Activated naive CD4-positive, alpha-beta T cell treated with anti-CD3 and anti-CD28 coated beads, Interleukin-2, amount 50 U/mL, for 72 hours (primary cell): ENCODE measurements at places on chromosomes 3 and 15.

DNA sequence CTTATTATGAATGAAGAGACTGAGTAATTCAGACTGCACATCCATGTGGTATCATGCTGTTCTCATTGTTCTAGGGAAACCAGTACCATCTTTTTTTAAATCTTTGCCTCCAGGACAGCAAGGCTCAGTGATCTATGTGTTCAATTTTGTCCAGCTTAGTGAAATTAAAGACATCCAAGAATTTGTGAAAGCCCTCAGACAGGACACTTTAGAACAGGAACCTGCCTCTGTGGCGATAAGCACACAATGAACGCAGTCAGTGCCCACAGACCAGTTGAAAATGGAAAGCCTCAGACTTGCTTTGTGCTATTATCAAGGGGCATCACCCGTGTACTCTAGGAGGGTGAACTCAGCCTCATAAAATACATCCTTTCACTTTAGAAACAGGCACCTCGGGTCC, 20.1 kb downstream of the EID1 start:
- no peak for DNase-seq

DNA sequence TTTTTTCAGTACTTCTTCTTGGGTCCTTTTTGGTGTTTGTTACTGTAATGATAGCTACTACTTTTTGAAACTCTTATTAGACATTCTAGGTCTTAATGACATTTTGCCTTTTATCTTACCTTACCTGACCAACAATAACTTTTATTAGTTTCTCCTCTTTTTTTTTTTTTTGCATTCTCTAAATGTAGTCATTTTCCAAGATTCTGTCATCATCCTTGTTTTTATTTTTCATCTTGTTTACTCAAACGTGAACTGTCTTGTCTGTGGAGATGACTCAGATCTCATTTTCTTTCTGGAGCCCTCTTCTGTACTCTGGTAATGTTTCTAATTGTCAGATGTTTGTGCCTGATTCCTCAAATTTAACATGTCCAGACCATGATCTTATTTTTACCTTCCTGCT, 2.9 kb downstream of the ABHD5 start:
- DNase-seq, result no peak

GRCh38 chr3:149662240-149662887, 4.5 kb upstream of the WWTR1 start:
- no peak for DNase-seq

GRCh38 chr15:44918136-44918535, 38.4 kb upstream of the TERB2 start:
- DNase-seq, result no peak

DNA sequence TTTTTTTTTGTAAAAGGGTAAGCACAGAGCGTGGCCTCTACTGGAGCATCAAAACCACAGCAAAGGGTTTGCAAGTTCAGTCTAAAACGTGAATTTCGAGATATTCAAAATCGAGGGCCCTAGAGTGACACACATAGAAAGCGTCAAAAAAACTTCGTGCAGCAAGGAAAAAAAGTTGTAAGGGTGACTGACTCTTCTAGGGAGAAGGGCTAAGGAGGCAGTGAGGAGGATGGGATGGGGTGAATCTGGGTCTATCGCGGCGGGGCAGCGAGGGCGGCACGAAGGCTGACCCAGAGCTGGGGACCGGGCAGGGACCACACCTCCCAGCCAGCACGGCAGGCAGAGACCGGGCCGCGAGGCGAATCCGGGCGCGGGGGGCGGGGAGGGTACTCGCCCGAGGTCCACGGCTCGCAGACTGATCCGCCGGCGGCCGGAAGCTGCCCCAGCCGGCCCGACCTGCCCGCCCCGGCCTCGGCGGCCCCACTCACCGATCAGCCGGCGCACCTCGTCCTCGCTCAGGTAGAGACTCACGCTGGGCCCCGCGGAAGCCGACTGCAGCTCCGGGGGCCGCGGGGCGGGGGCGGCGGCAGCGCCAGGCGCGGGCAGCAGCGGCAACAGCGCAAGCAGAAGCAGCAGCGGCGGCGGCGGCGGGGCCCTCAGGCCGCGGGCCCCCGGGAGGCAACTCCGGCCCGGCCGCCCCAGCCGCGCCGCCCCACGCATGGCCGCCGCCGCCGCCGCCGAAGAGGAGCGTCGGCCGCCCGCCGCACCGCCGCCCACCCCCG, 533 bp downstream of the RYK start:
- peak; percentile 67 for DNase-seq

- DNase-seq, result no peak
Measured at GRCh38 chr15:91281947-91282346, 181.9 kb downstream of the SV2B start.

DNA sequence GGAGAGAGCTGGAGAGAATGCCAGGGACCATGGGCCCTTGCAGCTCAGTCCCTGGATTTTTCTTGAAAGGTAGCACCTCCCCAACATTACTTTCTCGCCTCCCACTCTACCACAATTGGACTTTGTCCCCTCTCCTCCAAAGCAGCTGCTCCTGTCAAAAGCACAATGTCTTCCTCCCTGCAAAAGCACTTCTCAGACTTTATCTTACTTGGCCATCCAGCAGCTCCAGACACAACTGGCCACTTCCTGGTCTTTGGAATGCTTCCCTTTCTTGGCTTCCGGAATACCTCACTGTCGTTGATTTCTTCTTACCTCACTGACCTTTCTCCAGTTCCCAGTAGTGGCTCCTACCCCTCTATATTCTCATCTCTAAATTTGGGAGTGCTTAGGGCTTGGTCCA, 134.6 kb upstream of the PROK2 start:
- no peak for DNase-seq

DNA sequence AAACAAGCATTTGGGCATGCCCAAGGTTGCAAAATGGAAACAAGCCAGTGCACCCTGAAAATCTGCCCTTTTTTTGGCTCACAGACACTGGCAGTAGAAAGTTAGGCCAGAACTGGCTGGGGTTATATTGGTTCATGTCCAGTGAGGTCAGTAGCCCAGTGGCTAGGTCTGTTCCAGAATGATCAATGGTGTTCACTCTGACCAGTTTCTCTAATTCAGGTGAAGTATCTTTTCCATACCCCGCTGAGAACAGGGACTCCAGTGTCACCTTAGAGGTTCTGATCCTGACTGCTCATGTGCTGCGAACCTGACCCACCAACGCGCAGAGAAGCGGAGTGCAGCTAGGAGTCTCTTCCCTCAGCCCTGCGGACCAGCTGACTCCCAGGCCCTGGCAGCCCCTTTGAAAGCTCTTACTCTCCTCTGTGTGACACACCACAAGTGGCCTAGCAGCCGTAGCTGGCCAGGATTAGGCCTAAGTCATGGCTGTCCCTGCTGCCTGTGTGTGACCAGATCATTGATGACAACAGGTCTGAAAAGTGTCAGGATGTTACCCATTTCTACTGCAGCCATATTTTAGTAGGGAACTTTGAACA, 123.5 kb downstream of the GHSR start:
- DNase-seq, result no peak

DNA sequence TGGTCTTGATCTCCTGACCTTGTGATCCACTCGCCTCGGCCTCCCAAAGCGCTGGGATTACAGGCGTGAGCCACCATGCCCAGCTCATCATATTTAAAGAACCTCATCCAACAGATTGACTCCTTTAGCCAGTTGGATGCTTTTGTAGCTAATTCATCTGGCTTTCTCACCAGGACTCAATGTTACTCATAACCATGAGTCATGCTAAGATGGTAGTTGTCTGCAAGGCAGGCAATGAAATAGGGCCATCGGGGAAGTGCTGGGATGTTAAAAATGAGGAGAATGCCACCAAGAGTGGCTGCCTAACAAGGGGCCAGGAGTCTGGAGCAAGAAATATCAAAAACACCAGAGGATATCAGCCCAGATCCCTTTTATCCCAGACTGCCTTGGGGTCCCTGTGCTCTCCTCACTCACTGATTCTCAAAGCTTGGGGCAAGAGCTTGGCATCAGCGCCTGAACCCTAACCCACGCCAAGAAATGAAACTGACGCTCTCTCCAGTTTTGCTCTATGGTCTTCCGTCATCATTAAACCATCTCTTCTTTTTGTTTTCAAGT, 7.4 kb upstream of the PCOLCE2 start:
- DNase-seq, result no peak
